ENCODE measurements at places on chromosomes 13 and 19.

- DNase-seq = no peak
These were observed 469.5 kb upstream of the TSHZ3 start for GRCh38 chr19:31818798-31819105.

DNA sequence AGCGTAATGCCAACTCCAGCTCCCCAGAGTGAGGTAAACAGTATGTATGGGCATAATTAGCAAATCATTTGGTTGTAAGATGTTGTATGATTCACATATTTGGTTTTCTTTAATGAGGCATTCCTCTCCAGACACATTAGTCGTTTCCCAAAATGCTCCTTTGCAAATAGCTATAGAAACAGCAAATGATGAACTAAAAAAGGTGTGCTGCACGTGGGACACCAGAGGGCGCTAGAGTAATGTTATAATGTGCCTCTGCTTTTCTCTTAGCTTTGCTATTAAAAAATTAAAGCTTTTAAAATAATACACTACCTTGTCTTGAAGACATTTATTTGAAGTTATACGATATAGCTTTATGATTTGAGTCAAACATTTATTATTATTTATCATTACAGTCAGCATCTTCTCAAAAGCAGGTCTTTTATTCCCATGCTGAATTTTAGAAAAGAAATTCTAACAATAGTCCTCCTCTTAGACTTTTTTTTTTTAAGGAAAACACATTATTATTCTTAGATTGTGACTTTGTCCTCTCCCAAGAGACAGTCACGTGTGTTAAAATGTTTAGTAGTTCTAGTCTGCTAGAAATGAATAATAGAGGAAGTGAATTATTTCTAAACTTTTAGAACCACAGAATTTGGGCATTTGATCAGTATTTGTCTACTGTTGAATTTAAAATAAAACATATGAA is 121.6 kb upstream of the FRY start:
- DNase-seq = no peak

DNA sequence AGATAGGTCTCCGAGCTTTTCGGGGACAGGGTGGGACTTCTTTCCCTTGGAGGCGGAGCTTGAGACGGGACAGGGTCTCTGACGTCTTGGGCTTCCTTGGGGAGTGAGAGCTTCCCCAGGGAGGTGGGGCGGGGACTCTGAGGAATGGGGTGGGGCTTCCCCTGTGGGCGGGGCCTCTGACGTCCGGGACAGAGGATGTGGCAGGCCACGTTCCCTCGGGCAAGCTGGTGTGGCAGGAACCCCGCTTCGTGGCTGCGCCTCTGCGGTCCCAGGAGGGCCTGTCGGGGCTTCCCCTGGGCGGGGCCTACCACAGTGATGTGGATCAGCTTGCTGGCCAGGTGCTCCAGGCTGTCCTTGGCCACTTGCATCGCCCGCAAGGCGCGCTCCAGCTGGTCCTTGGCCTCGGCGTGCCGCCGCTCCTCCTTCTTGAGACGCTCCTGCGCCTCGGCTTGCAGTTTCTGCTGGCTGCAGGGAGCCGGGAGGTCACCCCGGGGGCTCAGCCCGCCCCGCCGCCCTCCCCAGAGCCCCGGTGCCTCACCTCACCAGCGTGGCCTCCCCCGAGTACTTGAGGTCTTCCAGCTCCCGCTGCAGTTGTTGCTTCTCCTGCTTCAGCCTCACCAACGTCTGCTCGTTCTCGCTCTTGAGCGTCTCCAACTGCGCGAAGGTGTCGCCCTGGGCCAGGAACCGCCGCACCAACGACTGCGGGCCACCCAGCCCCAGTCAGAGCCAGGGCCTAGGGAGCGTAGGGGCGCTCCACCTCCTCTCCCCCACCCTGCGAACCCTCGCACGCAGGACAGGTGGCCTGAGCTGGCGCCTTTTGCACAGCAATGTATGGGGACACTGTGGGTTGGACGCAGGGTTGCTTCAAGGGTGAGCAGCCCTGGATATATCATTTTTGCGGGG is 3.3 kb upstream of the RGL3 start:
- DNase-seq = peak; percentile 39

DNA sequence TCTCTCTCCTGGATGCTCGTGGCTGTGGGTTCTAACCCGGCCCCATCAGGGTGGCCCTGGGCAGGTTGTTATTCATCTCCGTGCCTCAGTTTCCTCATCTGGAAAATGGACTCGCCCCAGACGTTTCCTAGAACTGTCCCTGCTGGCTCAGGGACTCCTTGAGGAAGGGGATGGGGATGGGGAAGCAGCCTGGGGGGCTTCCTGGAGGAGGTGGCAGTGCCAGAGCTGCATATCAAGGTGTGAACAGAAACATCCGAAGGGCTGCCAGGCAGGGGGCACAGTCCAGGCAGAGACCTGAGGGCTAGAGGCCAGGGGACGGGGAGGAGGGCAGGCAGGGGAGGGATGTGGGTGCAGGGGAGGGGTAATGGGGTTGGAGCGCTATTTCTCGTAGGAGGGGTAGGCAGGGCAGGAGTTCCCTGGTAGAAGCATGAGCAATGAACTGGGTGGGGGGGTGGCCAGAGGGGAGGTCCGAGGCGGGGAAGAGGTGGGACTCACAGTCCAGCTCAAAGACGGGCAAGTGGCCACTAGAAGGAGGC is 3.6 kb upstream of the ELANE start:
- no peak for DNase-seq

- no peak for DNase-seq
These were observed 16.1 kb downstream of the VSTM1 start for GRCh38 chr19:54047616-54048015.

DNA sequence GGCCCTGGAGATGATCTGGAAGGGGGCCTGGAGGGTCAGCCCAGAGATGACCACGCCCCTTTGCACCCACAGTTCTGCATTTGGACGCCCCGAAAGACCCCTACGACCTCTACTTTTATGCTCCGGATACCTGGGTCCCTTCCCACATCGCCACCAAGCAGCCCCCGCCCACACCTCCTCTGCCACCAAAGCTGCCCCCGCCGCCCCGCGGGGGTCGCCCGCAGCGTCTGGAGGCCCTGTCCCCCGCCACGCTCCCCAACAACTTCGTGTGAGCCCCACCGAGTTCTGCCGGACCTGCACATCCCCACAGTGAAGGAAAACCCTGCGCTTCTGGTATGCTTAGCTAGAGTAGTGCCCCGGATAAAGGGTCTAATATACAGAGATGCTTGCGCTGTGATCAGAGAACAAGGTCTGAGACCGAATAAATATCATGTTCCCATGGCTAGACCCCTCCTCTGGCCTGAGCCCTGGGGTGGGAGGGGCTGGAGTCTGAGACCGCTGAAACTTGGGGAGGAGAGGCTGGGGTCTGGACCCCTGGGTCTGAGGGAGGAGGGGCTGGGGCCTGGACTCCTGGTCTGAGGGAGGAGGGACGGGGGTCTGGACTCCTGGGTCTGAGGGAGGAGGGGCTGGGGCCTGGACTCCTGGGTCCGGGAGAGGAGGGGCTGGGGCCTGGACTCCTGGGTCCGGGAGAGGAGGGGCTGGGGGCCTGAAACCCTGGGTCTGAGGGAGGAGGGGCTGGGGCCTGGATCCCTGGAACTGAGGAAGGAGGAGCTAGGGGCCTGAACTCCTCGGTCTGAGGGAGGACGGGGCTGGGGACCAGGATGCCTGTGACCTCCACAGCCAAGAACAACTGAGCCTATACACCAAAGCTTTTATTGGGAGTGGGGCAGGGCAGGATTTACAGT is 3.6 kb downstream of the GFY start:
- no peak for DNase-seq

DNA sequence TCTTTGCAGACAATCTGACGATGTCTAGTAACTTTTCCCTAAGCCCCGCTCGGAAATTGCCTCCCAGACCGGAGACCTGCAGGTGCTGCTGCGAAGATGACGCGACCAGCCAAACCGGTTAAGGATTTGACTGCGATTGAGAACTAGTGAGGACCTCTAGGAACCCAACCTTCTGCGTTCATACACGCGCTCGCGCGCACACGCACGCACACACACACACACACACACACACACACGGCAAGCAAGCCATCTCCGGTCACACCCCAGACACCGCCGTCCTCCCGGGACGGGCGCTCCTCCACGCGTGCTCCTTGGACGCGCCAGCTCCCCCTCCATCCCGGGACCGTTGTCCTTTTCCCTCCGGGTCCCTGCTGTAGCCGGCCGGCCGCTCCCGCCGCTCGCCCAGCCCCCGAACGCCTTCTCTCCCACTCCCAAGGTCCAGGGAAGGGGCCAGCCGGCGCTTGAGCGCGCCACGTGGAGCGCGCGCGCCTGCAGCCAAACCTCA is 1.2 kb downstream of the TBC1D4 start:
- DNase-seq = no peak

DNA sequence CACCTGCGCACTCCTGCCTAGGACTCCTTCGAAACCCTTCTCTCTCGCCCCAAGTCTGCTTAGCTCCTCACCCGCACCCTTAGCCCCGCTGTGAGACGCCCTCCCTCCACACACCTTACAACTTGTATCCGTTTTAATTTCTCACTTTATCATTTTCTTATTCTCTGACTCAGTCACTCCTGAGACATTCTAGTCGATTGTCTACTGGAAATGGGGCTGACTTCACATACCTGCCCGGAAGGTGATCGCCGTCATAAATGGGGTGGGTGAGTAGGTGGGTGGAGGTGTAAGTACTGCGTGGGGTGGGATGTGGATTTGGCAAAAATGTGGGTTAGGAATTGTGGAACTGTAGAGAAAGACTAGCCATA is 714 bp downstream of the NDFIP2 start:
- peak; percentile 4 for DNase-seq

DNA sequence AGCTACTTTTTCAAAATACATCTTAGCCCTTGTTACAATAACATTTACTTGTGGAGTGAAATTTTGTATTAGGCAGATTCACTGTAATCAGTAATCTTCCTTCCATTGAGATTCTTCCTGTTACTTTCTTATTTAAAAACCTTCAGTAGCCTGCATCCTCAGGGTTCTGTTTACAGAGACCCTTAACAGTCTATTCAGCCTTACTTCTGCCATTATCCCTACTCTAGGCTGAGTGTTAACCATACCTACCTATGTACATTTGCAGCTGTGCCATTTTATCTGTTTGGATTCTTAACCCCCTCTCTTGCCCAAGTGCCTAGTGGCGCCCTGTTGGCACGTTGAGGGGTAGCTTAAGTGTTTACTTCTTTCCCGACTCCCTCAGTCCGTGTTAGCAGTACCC is 71.9 kb downstream of the LRCH1 start:
- DNase-seq = no peak

GRCh38 chr13:48536621-48537250 is 3.9 kb upstream of the RCBTB2 start:
- no peak for DNase-seq

DNA sequence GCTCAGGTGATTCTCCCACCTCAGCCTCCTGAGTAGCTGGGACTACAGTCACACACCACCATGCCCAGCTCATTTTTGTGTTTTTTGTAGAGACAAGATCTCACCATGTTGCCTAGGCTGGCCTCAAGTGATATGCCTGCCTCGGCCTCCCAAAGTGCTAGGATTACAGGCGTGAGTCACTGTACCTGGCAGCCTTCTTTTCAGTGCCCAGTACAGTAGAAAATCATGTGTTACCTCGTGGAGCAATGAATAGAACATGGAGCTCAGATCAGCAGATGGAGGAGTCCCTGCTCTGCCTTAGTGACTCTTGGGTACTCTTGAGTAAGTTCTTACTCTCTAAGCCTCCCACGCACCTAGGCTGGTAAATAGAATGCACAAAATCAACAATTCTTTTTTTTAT is 44.7 kb downstream of the THSD1 start:
- DNase-seq = no peak

GRCh38 chr19:1904860-1905109 is 414 bp upstream of the ADAT3 start:
- no peak for DNase-seq

GRCh38 chr19:11699931-11700794 is 38.6 kb downstream of the ZNF823 start:
- no peak for DNase-seq

DNA sequence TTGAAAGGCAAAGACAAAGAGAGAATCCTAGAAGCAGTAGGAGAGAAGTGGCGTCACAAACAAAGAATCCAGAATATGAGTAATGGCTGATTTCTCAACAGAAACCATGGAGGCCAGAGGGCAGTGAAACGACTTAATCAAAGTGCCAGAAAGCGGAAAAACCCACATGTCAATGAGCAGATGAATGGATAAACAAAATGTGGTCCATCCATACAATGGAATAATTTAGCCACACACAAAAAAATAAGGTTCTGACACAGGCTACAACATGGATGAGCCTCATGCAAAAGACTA is 52.2 kb upstream of the RANBP3 start:
- no peak for DNase-seq

DNA sequence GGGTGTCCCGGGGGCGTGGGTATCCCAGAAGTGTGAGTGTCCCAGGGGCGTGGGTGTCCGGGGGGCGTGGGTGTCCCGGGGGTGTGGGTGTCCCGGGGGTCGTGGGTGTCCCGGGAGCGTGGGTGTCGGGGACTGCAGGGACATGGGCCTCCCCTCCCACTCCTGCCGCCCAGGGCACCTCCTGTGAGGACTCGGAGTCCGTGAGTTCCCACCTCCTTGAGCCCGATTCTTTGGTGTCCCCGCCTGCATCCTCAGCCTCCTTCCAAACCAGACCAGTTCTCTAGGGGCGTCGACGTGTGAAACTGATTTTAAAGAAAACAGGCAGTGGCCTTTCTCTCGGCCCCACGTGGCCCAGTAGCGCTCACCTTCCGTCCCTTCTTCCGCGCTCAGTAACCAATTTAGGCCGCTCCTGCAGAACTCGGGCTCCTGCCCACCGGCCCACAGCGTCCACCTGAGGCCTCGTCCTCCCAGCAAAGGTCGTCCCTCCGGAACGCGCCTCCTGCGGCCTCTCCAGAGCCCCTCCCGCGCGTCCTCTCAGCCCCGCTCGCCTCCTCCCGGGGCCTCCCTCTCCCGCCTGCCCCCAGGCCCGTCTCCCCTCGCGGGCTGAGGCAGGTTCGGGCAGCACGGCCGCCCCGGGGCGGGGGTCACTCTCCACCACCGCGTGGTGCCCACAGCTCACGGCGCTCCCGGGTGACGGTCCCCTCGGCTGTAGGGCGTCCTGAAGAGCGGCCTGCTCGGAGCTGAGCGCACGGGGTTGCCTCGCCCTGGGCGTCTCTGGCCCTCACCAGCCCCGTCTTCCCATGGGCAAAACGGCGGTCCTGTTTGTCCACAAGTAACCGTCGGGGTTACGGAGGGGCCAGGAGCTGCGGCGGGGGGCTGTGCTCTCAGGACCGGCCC is 3.8 kb downstream of the F7 start:
- DNase-seq = no peak

DNA sequence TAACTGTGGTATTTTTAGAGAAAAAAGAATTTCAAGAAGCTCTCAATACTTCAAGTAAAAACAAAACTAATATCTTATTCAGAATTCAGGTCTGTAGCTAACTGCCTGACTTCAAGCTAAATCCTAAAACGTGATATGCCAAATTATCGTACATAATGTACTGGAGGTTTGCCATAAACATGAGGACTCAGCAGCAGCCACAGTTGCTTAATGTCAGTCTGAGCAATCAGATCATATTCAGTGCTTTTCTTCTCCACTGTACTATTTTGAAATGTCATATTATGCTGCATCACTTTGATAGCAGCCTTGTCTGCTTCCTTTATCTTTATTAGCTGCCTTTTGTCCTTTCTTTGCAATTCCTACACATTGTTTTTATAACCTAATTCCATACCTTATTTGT is 265.1 kb upstream of the EDNRB start:
- DNase-seq = no peak
